T-cell (primary cell): ENCODE measurements at places on chromosomes 12 and 14. TPM values are rescaled to one million over a fixed set of nuclear protein-coding genes. Genes with fewer than 3 reads are reported as not detected.
A peak's percentile ranks its signal among the peaks of the same experiment; 100 is the strongest.

DNA sequence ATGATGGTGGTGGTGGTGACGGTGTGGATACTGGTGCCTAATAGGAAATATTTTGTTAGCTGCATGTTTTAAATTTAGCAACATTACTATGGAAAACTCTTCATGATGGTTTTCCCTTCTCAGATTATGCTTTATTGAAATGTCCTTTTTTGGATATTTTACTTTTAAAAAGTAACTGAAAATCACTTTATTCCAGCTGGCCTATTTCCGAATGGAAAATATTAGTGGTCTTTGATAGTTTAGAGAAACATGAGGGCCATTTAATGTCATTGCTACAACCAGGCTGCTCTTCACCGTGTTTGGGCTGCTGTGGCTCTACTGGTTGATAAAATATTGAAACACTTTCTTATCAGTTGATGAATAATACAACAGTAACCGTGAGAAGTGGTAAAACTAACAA lies 64.2 kb downstream of the PELI2 start:
- no peaks in the 10 kb centered on the region for H3K36me3 ChIP-seq
- DNase-seq, result no peak
- no peak overlapping the region for H3K4me3 ChIP-seq
- H3K4me1 ChIP-seq, result no peaks in the 10 kb centered on the region
- H3K27me3 ChIP-seq, result no peaks in the 10 kb centered on the region
- H3K27ac ChIP-seq, result no peak overlapping the region

Gene PLCZ1
- not detected for total RNA-seq

- DNase-seq, result no peak
- no peak overlapping the region for H3K4me3 ChIP-seq
- no peak overlapping the region for H3K27ac ChIP-seq
- no peaks in the 10 kb centered on the region for H3K27me3 ChIP-seq
- H3K36me3 ChIP-seq, result no peaks in the 10 kb centered on the region
These were observed 28.2 kb downstream of the FERMT2 start for GRCh38 chr14:52922656-52923055.

Gene TMCC3
- 0.95 TPM for total RNA-seq

DNA sequence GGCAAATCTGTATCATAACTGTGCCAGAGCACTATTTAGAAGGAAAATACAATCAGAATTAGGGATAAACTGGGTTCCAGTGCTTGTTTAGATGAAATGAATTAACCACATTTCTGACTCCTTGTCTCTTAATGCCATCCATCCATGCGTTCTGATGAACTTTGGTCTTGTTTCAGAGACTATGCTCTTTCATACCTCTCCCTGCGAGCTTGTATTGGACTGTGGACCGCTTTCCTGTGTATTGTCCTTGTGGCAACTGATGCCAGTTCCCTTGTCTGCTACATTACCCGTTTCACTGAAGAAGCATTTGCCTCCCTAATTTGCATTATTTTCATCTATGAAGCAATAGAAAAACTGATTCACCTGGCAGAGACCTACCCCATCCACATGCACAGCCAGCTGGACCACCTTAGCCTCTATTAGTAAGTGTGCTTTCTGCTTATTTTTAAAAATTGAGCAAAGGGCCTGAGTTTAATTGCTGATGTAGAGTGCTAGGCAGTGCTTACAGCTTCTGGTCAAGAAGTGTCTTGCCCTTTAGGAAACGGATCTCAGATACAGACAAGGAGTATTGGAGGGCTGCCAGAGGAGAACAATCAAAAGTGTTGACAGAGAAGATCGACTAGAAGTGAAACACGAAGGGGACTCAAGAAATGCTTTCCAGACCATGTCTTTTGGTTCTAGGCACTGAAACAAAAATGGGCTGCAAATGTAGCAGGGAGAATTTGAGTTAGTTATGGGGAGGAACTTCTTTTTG lies 46.7 kb downstream of the SLC4A8 start:
- H3K4me3 ChIP-seq, result no peak overlapping the region
- H3K27me3 ChIP-seq, result no peaks in the 10 kb centered on the region
- H3K4me1 ChIP-seq, result no peaks in the 10 kb centered on the region
- no peak overlapping the region for H3K27ac ChIP-seq

DNA sequence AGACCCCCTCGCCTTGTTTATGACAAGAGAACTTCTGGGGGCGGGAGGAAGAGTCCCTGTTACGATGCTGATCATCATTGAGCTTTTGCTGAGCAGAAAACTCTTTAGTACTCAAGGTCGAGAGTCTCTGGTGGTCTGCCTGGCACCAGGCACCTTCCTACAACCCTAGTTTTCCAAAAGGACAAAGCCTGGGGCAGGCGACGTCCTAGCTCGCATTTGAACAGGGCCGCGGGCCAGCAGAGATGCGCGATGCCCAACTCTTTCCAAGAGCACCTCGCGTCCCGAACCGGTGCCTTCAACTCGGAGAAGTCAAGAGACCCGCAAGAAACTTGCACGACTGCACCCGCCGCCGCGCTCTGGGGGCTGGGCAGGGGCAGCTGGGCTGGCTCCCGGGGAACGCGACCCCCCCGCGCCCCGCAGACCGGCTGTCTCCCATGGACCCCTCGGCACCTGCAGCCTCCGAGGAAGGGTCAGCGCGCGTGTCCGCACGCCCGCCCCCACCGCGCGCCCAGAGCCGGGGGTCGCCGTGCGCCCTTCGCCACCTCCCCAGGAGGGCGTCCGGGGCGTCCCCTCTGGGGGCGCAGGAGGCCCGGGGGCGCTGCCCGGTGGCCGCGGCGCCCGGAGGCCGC lies 377 bp upstream of the BCL7A start:
- H3K4me1 ChIP-seq, result peaks cover 20% of the 10 kb centered on the region
- no peak for DNase-seq
- H3K4me3 ChIP-seq, result peak overlapping the region; percentile 72
- H3K36me3 ChIP-seq, result no peaks in the 10 kb centered on the region
- H3K27me3 ChIP-seq, result peaks cover 32% of the 10 kb centered on the region
- H3K27ac ChIP-seq, result no peak overlapping the region

DNA sequence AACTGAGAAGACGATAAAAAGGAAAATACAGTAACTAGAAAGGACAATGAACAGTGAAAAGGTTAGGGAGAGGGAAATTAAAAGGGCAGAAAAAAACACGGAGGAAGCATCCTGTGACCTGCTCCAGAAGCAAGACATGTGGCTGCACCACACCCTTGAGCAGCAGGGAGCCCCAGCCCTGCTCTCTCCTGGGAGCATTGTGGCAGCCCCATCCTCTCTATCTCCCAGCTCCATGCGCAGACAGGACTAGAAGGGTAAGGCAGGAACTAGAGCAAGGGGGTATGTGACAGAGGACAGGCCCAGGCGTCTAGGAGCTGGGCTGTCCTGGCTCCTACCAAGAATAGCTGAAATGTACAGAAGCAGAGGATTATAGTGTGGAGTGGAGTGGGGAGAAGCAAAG lies 38.6 kb upstream of the SMUG1 start:
- peaks cover 4% of the 10 kb centered on the region for H3K27me3 ChIP-seq
- no peak for DNase-seq
- H3K4me3 ChIP-seq, result no peak overlapping the region
- no peaks in the 10 kb centered on the region for H3K36me3 ChIP-seq

- no peaks in the 10 kb centered on the region for H3K4me1 ChIP-seq
- no peak overlapping the region for H3K4me3 ChIP-seq
- H3K27ac ChIP-seq, result no peak overlapping the region
- H3K36me3 ChIP-seq, result no peaks in the 10 kb centered on the region
- DNase-seq, result no peak
These were observed 629.6 kb downstream of the SLC16A7 start for GRCh38 chr12:60225216-60226000.

DNA sequence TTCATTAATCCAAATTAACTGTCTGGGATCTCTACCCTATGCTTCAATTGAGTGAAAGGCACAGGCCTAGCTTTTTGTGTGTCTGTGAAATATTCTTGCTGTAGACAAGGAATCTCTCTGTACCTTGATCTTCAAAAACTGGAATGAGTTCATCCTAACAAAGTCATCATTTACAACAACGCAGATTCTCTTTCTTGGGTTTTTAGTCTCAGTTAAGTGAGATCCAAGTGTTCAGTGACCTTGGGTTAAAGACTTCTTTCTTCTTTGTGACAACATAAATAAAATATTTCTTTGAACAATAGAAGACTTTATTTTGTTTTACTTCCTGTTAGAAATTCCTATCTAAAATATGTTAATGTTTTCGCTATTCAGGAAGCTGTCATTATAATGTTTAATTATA lies 192.2 kb upstream of the LMNTD1 start:
- H3K4me1 ChIP-seq, result no peaks in the 10 kb centered on the region
- no peak overlapping the region for H3K27ac ChIP-seq
- no peak for DNase-seq
- no peaks in the 10 kb centered on the region for H3K36me3 ChIP-seq
- no peaks in the 10 kb centered on the region for H3K27me3 ChIP-seq

DNA sequence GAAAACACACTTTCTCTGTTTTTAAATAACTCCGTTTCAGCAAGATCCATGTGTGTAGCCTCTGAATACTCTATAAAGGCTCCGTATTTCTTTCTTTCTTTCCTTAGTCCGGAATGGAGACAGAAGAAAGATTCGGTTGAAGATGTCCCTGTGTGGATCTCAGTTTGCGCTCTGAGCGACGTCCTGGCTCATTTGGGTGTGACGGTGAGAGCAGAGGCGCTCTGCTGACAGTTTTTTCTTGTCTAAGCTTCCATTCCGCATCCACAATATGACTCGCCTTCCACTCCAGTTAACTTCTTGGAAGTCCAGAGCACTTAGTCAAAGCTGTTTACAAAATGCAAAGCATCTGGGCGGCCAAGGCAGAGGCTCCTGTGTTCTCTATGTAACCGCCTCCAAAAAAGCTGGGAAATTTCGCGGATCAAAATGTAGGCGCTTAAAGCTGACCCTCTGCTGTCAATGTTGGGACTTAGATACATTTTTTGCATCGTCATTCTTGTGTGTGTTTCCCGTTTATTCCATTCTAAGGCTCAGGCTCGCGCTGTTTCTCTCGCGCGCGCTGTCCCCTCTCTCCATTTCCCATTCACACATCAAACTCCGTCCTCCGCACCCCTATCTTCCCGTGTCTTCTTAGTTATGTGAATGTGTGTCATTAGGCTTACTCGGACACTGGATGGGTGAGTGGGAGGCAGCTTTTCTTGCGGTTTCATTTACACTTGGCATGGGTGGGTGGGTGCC lies 880 bp upstream of the FLRT2 start:
- H3K27me3 ChIP-seq, result peaks cover 46% of the 10 kb centered on the region
- DNase-seq, result no peak
- no peak overlapping the region for H3K4me3 ChIP-seq
- H3K36me3 ChIP-seq, result no peaks in the 10 kb centered on the region

DNA sequence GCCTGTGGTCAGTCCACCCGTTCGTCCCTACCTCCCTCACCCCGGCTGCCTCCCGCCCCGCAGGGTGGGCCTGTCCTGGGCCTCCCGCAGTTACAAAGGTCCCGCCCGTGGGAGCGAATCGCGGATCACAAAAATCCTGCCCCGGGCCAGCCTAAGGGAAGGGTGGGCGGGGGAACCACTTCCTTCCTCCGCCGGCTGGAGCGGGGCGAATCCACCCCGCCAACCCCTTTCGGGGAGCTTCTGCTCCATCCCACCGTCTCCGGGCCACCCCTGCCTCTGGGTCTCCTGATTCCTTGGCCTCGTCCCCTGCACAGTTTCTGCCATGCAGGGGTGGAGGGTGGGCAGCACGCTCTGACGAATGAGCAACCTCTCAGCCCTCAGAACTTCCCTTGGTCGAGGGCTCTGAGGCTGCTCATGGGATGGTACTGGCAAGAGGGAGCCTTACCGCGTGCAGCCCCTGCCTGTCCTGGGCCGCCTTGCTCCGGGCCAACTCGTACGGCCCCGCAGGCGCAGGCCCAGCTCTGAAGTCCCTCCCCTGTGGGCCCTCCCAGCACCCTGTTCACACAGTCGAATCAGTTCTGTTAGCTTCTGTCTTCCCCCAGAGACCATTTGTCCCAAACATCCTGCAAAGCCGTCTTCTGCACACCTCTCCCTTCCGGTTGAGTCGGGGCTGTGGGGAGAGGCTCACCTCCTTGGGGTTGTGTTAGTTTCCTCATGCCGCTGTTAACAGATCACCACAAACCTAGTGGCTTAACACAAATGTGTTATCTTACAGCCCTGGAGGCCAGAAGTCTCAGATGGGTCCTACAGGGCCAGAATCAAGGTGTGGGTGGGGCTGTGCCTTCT lies 589 bp upstream of the HVCN1 start:
- H3K4me3 ChIP-seq, result peak overlapping the region; percentile 67
- H3K36me3 ChIP-seq, result no peaks in the 10 kb centered on the region
- H3K27me3 ChIP-seq, result no peaks in the 10 kb centered on the region
- H3K4me1 ChIP-seq, result peaks cover 45% of the 10 kb centered on the region
- peak; percentile 48 for DNase-seq
- peak overlapping the region; percentile 57 for H3K27ac ChIP-seq

- H3K4me1 ChIP-seq, result no peaks in the 10 kb centered on the region
- DNase-seq, result no peak
- no peak overlapping the region for H3K27ac ChIP-seq
- H3K4me3 ChIP-seq, result no peak overlapping the region
These were observed 13.4 kb downstream of the ST8SIA1 start for GRCh38 chr12:22321018-22321605.

DNA sequence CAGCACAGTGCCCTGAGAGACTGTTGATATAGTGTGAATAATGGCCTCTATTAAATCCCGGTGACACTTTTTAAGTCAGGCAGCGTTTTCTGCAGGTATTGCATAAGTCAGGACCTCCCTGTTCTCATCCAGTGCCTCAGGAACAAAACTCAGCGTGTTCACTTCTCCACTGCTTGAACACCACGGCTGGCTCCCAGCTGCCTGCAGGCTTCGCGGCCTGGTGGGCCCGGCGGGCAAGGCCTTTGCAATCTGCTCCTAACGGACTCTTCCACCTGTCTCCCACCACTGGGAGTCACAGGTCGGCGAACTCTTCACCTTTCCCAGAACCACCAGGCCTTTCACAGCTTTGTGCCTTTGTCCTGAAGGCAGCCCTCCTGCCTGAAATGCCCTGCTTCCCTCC lies 18.7 kb downstream of the RFX4 start:
- no peak overlapping the region for H3K4me3 ChIP-seq
- no peaks in the 10 kb centered on the region for H3K27me3 ChIP-seq
- H3K36me3 ChIP-seq, result no peaks in the 10 kb centered on the region
- no peaks in the 10 kb centered on the region for H3K4me1 ChIP-seq
- no peak for DNase-seq

Gene KLRC2
- 3.8 TPM for total RNA-seq

Gene PROX2
- not detected for total RNA-seq

Gene HOXC9
- total RNA-seq, result not detected

- H3K27me3 ChIP-seq, result no peaks in the 10 kb centered on the region
- peaks cover 42% of the 10 kb centered on the region for H3K4me1 ChIP-seq
- DNase-seq, result no peak
- peak overlapping the region; percentile 89 for H3K27ac ChIP-seq
- H3K4me3 ChIP-seq, result peak overlapping the region; percentile 100
These were observed 20.6 kb upstream of the CLEC2D start for GRCh38 chr12:9648701-9649531.

GRCh38 chr12:81340910-81341309 lies 263.0 kb downstream of the ACSS3 start:
- no peak overlapping the region for H3K27ac ChIP-seq
- H3K4me3 ChIP-seq, result no peak overlapping the region
- H3K36me3 ChIP-seq, result no peaks in the 10 kb centered on the region
- no peak for DNase-seq
- H3K27me3 ChIP-seq, result no peaks in the 10 kb centered on the region
